ENCODE measurements at places on chromosomes 6 and 20.

- DNase-seq: no peak
These were observed 1.1 kb downstream of the SLC44A4 start for GRCh38 chr6:31877651-31878161.

GRCh38 chr6:3318821-3319540 is 60.2 kb downstream of the PSMG4 start:
- DNase-seq: no peak

DNA sequence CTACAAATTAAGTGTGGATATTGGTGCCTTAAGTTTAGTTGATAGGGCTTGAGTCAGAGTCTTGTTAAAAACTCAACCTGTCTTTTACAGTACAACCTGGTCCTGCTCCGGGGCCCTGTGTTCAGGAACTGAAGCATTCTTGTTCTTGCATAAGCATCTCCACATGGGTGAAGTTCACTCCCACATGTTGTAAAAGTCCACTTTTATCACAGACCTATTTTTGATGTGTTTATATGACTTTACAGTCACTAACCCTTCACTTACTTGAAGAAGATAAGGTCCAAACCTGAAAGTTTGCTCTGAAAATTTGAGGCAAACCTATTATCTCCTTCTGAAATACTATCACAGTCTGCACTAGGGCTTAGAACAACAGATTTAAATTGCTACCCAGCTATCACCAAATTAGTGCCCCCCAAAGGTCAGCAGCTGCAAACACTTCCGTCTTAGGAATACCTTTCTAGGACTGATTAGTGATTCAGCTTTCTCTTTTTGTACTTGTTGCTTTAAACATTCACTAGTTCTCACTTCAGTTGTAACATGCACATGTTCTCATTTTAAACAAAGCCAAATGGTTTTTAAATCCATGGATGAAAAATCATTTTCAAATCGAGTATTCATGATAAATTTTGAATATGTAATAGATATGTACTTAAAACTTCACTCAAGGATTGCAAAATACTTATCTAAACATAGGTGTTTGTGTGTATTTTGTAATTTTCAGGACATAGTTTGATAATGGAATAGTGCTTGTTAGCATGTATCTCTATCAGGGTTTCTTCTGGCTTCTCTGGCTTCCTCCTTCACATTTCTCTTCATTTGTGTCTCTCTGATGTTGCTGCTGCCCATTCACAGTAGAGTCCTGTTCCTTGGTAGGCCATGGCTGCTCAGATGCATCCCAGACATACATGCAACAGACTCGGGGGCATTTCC is 469.8 kb upstream of the SOX4 start:
- no peak for DNase-seq

GRCh38 chr20:19423900-19424620 is 211.6 kb downstream of the SLC24A3 start:
- DNase-seq: peak; percentile 36

GRCh38 chr20:17169585-17170136 is 57.2 kb upstream of the PCSK2 start:
- no peak for DNase-seq

DNA sequence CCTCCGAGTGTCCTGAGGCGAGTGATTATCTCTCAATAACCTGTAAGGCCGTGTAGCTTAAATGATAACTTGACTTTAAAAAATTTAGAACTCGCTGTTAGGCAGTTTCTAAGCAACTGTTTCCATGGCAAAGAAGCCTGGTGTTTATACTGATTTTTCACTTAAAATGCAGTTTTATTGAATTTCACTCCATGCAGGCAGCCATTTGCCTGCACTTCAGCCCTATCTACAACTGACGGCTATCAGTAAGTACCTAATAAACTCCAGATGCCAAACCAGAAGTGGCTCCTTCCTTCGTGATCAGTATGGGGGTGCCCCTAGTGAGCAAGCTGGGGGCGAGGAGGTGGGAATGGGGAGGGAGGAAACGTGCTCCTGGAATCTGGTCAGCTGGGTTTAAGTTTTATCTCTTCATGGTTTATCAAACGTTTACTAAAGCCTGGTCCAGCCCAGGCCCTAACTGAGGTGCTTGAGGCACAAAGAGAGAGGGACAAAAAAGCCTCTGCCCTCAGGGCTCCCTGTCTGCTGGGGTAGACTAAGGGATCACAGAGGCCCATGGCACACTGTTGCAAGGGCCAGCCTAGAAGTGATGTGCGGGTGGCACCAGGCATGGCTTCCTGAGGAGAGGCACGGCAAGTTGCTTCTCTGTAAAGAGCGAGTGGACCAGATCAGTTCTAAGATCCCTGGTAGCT is 45.5 kb downstream of the TTI1 start:
- no peak for DNase-seq

DNA sequence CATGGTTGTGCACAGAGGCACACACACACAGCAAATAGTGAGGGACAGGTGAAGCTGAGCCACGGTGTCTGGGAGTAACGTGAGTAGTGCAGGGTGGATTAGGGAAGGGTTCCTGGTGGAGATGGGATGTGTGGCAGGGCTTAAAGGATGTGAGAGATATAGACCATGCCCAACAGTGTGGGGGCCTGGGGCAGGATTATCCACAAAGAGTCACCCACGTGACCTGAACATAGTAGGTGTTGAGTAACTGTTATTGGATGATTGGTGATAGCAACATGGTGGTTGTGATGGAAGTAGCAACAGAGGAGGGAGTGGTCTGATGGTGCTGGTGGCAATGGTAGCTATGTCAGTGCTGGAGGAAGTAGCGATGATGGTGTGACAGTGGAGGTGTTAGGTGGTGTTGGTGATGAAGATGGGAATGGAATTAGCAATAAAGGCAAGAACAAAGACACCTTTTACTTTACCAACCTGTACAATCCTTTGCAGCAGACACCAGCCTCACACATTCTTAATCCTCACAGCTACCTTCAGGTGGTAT is 135.1 kb downstream of the MRPL14 start:
- DNase-seq: no peak

GRCh38 chr20:37868851-37869333 is 34.0 kb upstream of the VSTM2L start:
- no peak for DNase-seq

DNA sequence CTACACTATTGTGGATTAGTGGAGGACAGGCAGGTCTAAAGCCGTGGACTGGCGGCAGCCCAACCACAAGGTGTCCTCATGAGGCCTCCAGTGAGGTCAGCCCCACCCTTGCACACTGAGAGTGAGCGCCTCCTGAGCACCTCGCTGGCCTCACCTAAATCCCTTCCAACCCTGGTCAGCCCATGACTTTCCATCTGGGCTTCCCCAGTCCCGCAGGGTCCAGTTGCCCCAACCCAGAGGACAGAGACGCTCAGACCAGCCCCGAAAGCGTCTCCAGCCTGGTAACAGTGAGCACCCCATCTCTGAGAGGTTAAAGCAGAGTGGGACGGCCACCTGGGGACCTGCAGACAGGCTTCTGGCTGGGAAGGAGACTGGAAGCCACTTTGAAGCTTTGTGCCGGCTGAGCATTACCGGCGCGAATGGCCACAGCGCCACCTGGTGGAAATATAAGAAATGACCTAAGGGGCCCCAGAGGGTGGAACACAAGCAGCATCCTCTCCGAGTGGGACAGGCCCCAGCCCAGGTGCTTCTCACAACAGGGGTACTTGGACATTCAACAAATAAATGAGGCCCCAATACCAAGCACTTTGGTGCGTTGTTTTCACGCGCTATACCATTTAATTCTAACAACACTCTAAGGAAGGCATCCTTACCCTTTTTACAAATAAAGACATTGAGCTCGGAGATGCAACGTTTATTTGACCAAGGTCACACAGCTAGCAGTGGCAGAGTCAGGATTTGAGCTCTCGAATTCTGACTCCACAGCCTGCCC is 65.7 kb upstream of the TOP1 start:
- DNase-seq: peak; percentile 82

- DNase-seq: peak; percentile 93
These were observed 26.5 kb downstream of the BCL2L1 start for GRCh38 chr20:31695849-31696804.

DNA sequence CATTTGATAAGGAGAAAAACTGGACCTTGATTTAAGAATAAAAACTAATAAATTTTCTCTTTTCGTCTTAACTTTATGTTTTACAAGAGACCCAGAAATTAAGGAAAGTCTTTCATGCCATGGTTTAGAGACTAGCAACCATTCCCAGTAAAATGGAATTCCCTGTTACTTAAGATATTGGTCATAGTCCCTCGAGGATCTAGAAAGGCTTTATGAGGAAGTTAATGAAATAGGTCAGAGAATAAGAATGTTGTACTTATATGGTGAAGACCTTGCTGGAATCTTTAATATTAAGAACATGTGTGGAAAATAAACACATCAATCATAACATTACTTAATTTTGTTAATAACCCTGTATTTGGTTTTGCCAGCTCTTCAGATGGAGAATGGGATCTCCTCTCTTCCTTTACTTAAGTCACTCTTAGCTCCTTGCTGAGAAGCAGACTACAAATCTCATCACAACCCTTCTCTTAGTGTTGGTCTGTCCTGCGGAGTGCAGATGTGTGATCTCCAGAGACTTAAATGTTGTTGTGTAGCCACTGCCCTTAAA is 382.9 kb downstream of the QKI start:
- DNase-seq: no peak

DNA sequence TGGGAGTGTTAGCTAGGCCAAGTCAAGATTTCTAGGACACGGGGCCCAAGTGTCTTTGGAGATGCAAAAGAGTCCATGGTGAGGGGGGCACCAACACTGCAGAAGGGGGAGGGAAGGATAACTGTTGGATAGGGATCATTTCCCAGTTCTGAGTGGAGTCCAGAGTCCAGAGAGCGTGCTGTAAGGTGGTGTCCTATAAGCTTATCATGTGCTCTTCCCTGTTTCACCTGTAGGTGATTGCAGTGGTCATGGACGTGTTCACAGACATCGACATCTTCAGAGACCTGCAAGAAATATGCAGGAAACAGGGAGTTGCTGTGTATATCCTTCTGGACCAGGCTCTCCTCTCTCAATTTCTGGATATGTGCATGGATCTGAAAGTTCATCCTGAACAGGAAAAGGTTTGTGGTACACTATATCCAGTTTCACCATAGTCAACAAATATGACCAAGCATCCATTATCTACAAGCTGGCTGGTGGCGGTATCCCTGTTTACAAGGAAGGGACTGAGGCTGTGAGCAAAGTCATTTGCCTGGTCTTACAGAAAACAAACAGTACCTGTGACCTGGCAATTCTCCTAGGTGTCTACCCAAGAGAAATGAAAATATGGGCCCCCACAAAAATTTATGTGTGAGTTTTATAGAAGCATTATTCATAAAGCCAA is 15.6 kb downstream of the FAM83D start:
- no peak for DNase-seq

DNA sequence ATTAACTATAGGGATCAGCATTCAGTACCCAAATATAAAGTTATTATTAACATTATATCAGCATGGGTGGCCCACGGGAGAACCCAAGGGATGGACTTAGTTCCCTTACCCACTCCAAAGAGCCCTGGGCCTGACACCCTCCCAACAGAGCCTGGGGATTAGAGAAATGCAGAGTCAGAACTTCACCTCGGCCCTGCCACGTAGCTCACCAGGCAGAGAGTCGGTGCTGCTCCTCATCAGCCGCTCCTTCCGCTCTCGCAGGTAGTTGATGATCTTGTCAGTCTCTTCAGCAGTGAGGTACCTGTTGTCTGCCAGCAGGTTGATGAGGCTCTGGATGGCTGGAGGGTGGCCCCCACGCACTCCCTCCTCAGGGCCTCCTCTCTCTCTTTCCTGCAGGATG is 26.6 kb downstream of the NCOA5 start:
- DNase-seq: no peak

DNA sequence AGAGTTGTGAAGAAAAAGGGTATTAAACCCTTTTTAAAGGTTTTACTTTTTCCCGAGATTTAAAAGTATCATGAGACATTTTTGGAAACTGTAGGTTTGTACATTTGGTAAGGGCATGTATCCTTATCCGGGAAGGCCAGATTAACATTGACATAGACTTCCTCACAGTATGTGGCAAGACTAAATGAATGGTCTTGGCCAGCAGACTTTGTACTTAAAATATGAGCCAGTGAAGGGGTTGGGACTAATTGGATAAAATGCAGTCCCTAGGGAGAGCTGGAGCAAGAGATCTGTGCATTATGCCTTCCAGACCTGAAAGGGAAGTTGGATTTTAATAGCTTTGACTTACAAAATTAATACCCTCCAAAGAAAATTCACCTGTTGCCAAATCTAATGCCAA is 60.4 kb upstream of the CCN2 start:
- no peak for DNase-seq

- DNase-seq: no peak
These were observed 4.4 kb upstream of the RBM24 start for GRCh38 chr6:17276766-17277165.
